ENCODE measurements at places on chromosomes 6 and 20.

- peak; percentile 27 for DNase-seq
Measured at GRCh38 chr20:2524709-2525506, 11.5 kb upstream of the TMC2 start.

GRCh38 chr6:15516923-15517560 is 145.8 kb downstream of the DTNBP1 start:
- no peak for DNase-seq

- peak; percentile 10 for DNase-seq
Measured at GRCh38 chr6:134478764-134479399, 161.0 kb upstream of the SGK1 start.

- DNase-seq, result no peak
Measured at GRCh38 chr6:16239798-16240123, 1.4 kb downstream of the GMPR start.

GRCh38 chr6:134802426-134803058 is 147.4 kb downstream of the ALDH8A1 start:
- no peak for DNase-seq

- no peak for DNase-seq
Measured at GRCh38 chr20:24060851-24061590, 72.4 kb upstream of the GGTLC1 start.

DNA sequence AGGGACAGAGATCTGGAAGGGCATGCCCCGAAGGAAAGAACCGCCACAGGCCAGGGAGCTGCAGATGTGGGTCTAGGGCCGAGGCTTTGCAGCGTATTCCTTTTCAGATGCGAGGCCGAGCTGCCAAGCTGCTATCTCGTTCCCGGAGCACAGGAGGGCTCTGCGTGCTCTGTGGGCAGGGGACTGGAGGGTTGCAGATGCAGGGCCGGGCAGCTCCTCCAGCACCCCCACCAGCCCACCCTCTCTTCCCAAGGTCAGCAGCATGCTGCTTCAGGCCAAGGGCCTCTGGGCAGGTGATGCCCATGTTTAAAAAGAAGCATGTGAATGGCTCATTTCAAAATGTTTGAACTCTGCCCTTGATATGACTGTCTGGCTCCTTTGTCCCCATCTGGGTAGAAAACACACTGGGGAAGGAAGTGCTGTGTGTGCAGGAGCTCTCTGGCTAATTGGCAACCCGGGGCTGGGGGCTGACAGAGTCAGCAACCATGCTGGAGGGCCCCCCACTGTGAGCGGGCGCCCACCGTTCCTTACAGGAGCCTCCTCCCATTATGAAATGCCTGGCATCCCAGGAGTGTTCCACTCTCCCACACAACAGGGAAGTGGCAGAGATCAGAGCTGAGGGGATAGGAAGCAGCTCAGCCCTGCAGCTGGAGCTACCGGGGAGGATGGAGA is 353.3 kb downstream of the ZFAND3 start:
- DNase-seq, result no peak

- no peak for DNase-seq
Measured at GRCh38 chr6:96450770-96451130, 70.9 kb upstream of the UFL1 start.

DNA sequence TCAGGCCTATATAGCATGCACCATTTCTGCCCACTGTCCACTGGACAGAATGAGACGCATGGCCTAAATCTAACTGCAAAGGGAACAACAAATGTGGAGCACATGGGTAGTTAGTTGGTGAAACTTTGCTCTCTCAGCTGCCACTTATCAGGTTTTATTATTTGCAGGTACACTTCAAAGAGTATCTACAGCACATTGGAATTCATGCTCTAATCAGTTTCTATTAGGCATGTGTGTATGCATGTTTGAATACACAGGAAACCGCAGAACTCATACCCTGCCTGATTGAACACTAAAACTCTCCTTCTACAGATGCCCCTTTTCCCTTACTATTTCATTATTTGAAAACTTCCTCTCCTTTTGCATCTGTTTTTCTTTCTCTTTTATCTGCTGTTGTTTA is 97.4 kb upstream of the HSF2 start:
- no peak for DNase-seq

DNA sequence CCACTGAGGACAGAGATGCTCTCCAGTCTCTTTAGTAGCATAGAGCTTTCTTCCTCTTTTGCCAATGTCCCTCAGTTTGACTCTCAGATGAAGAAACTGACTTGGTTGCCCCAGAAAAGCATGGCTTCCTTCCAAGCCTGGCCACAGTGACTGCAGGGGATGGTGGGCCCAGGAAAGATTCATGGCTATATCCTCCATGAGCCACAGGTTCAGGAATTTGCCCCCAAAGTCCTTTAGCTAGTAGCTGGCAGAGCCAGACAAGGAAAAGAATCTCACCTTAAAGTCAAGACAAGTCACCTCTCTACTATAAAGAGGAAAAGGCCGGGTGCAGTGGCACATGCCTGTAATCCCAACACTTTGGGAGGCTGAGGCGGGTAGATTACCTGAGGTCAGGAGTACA is 43.4 kb downstream of the TRAM2 start:
- DNase-seq, result no peak

DNA sequence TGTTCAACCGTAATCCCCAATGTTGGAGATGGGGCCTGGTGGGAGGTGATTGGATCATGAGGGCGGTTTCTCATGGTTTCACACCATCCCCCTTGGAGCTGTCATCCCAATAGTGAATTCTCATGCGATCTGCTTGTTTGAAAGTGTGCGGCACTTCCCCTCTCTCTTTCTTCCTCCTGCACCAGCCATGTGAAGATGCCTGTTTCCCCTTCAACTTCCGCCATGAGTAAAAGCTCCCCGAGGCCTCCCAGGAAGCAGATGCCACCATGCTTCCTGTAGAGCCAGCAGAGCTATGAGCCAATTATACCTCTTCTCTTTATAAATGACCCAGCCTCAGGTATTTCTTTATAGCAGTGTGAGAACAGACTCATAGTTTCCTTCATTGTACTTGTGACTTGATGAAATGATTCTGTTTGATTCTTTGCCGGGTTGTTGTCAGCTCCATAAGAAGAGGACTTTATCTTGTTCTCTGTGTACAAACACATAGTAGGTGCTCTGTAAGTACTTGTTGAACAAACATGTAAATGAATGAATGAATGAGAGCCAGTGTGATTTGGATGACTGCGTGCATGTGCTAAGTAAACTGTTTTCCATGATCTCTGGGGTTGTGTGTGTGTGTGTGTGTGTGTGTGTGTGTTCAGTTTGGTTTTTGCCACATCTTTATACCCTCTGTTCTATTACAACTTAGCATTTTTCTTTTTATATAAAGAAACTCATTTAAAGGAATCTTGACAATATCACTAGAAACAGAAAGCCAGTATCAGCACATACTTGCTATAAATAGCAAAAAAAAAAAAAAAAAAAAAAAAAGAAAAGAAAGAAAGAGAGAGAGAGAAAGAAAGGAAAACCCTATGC is 22.5 kb upstream of the PTGIS start:
- peak; percentile 56 for DNase-seq

DNA sequence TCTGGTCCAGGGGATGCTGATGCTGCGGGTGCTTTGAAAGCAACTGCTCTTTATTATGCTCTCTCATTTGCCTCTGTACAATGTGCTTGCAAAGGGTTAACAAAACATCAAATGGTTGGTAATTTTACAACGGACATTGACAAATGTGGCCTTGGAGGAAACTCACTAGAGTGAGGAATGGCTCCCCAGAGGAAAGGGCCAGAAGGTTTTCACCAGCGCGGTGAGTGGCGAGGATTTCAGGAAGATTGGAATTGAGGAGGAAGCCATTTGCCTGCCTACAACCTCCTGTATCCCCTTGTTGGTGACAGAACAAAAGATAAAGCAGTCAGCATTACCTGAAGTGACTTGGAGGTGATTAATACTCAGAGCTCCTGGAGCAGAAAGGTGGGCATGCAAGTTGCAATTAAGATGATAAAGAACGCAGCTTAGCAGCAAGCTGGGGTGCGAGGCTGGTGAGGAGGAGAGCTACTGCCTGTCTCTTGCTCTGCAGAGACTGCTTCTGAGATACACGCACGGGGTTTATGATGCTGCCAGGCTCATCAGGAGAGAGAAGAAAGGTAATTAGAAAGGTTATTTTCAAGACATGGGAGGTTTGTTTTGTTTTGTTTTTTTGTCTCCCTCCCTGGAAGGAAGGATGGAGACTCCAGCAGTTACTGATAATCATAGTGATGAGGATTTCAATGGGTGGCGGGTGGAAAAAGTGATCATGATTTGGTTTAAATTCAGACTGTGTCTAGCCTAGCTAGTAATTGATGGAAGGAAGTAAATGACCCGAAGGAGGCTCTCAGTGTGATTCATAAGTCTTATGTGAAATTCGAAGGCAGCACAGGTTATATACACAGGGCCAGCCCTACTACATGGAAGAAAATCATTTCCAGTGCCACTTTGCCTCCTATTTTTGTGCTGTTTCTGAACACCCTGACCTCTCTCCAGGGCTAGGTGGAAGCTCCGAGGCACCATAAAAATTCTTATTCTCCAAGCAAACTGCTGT is 141.6 kb upstream of the DTNBP1 start:
- DNase-seq, result no peak

DNA sequence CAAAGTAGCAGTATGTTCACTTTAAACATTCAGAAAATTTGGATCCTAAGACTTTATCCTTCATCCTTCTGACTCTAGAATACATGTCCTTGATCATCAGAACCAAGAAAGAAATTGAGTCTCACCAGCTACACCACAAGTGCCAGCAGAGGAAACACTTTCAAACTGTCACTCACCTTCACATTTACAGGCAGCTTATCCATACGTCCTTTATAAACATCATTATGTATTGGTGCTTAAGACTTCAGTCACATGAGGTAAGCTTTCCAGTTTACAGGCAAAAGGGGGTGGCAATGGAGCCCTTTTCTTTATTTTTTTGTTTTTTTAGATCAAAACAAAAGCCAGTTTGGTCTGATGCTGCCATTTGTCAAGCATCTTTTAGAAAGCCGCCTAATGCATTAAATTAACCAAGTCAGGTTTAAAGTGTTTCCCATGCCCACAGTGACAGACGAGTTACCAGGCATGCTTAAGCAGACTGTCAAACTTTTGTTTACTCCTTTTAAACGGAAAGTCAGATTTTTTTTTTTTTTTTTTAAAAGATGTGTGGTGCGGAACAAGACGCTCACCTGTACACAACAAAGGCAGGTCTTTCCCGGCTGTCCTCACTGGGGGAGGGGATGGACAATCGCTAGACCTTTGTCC is 952 bp upstream of the BRPF3 start:
- DNase-seq, result no peak

DNA sequence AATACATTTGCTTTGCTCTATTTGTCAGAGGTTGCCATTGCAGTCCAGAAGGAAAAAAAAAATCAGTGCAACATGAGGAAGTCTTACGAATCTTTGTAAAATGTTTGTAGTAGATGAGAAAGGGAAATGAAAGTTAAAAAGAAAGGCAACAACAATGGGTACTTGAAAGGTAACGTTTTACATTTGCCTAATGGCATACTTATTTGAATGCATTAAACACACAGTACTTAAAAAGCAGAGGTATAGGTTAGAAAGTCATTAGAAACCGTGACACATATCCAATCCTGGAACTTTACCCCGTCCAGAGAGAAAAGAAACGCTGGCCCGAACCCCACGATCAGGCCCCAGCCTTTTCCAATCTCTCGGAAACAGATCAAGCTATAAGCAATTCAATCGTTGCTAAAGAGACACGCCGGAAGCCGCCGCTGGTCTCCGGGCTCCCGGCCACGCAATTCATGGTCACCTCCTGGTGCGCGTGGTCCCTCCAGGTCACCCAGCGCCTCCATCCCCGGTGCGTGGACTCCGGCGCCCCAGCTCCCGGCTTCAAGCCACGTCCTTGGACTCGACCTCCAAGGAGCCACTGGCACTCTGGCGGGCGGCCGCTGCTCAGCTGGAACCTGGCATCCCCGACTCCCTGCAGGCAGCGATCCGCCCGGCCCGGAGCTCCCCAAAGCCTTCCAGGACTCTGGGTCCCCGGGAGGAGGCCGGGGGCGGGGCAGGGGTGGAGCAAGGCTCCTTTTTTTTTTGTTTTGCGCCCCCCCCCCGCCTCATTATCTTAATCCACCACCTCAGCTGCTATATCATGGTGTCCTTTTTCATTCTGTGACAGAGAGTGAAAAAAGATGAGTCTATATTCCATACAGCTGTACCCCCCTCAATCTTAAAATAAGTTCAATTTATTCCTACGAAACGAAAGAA is at the start of gene SLC18B1:
Gene SLC18B1, minus strand, starts transcription at position 687 of the 918 bp plus-strand sequence. Its CDS starts 181 bp downstream, at position 506.
- peak; percentile 52 for DNase-seq

- DNase-seq, result no peak
Measured at GRCh38 chr6:4961322-4962168, 42.3 kb downstream of the RPP40 start.

Data from activated CD4-positive, alpha-beta T cell treated with anti-CD3 and anti-CD28 coated beads, Interleukin-2, amount 50 U/mL, for 16 hours (primary cell).